ENCODE measurements at places on chromosomes 3 and 15. TPM values are rescaled to one million over a fixed set of nuclear protein-coding genes. Genes with fewer than 3 reads are reported as not detected.

GASK1A gene
- total RNA-seq, result not detected

SLC24A5 gene
- not detected for total RNA-seq

KLHL6 gene
- 6.9 TPM for total RNA-seq

CLSTN2 gene
- 1.5 TPM for total RNA-seq

HHATL gene
- not detected for total RNA-seq

CERS3 gene
- not detected for total RNA-seq

CPLX3 gene
- total RNA-seq, result not detected

CHRM5 gene
- 0.31 TPM for total RNA-seq

OXSR1 gene
- 23.0 TPM for total RNA-seq

CYP1A1 gene
- 31.5 TPM for total RNA-seq

CDHR4 gene
- total RNA-seq, result not detected
